Left cardiac atrium (tissue), 4 donors: ENCODE measurements at places on chromosomes 5 and 9. TPM values are rescaled to one million over a fixed set of nuclear protein-coding genes. Genes with fewer than 3 reads are reported as not detected.

Gene ARRDC3
- 23.7 TPM for total RNA-seq

Gene HAND1
- total RNA-seq, result 4.7 TPM

Gene PCDH12
- total RNA-seq, result 10.0 TPM

Gene LRRTM2
- total RNA-seq, result 0.12 TPM

Gene FRRS1L
- 4.4 TPM for total RNA-seq

Gene PRR7
- total RNA-seq, result 0.59 TPM

Gene MAST4
- total RNA-seq, result 64.8 TPM

GRCh38 chr5:102628441-102629175 lies 126.5 kb upstream of the PAM start:
- peak; percentile 20 for DNase-seq

GRCh38 chr5:170722316-170722715 lies 61.2 kb upstream of the GABRP start:
- no peak for DNase-seq

DNA sequence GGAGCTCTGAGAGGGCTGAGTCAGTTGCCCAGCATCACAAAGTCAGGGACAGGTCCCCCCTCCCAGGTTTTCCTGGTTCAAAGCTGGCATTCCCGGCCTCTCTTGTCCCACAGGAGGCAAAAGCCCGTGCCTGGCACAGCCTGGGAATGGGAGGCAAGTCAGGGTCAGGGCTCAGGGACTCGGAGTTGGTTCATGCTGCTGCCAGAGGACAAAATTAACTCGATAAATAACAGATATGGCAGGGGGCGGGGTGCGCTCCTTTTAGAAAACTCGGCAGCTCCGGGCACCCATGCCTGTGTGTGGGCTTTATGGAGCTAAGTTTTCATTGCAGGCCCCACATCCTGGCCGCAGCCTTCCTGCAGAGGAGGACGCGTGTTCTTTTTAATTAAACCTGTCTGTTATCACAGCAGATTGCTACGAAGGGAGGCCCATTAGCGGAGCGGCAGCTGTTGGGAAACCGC lies 62.8 kb upstream of the LMX1B start:
- no peak for DNase-seq

DNA sequence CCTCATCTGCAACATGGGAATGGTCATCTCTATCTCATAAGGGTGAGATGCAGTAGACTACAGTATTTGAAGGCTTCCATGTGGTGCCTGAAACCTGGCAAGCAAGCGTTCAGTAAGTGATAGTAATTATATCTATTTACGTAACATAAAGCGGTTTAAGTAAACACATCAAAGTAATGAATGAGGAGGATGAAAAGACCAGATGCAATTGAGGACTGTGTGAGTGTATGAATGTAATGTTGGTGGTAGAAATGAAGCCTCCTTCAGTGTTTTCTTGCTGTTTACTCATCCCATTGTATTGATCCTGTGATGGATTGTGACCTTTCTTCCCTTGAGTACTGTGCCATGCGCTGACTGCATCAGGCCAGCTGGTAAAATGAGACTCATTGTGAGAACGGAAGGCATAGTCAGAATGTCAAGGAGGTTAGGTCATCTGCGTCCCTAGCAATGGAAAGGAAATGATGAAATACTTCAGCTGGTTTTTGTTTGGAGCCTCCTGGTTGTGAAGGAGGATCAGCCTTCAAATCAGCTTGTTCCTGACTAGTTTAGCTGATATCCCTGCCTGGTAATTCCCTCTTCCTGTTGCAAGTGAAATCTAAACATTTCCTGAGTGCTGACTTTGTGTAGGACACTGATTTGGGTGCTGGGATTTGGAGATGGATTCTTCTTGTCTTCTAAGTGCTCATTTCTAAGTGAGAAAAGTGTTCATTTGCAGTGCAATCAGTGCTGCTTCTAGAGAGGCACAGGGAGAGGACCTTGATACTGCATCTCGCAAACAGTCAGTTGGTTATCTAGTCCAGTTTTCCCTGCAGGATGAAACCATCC lies 35.6 kb downstream of the TNFSF8 start:
- DNase-seq, result peak; percentile 43

DNA sequence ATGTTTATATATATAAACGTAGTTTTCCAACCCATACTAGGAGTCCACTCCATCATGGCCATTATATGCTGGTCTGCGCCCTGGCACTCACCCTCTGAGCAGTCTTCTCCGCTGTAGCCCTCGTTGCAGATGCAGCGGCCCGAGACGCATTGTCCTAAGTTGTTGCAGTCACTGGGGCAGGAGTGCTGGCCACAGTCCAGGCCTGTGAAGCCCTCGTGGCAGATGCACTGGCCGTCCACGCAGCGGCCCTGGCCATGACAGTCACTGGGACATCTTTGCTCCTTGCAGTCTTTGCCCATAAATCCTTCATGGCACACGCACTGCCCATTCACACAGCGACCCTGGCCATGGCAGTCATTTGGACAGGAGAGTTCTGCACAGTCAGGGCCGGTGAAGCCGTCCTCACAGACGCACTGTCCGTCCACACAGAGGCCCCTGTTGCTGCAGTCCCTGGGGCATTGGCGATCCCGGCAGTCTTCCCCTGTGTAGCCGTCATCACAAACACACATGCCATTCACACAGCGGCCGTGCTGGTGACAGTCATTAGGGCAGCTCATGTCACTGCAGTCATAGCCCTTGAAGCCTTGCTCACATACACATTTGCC lies 32.1 kb downstream of the TNC start:
- no peak for DNase-seq

GRCh38 chr9:95506678-95507463 lies 9.9 kb downstream of the PTCH1 start:
- DNase-seq, result peak; percentile 50

DNA sequence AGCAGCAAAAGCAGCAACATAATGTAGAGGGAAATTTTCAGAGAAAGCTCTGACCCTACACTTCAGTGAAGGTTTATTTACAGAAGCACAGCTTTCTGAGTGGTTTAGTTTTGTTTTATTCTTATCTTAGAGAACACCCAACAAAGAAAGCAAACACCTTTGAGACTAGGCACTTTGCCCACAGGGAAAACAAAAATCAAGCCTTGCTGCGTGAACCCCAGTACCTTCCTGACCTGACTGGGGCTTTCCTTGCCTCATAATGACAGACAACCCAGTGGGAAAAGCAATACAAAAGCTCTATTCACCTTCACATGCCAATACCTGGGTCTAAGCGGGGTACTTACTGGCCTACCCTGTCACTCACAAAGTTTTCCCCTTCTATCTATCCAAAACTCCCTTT lies 189.8 kb downstream of the HINT1 start:
- DNase-seq, result no peak

DNA sequence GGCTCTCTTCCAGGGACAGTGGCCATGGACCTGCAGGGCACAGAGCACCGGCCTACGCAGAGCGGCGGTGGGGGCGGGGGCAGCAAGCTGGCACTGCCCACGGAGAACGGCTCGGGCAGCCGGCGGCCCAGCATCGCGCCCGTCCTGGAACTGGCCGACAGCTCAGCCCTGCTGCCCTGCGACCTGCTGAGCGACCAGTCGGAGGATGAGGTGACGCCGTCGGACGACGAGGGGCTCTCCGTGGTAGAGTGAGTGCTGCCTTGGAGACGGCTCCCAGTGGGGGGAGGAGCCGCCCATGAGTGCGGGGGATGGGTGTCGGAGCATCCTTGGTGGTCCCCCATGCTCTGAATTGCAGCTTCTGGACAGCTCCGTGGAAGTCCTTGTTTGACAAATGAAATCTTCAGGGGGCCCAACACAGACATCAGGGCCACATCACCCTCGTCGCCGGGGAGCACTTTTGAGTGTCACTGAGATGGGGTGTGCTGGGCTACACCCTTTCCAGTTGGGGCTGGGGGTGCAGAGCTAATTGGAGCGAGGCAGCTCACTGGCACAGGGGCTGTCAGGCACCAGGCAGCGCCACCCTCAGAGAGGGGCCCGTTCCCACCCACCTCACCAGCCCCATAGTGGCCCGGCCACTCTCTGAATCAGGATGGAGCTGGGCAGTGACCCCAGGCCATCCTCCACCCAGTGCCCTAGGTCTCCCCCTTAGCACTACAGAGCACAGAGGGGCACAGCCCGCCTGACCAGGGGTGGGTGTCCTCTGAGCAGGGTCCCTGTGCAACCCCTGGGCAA lies 70.9 kb downstream of the KCNT1 start:
- DNase-seq, result no peak

DNA sequence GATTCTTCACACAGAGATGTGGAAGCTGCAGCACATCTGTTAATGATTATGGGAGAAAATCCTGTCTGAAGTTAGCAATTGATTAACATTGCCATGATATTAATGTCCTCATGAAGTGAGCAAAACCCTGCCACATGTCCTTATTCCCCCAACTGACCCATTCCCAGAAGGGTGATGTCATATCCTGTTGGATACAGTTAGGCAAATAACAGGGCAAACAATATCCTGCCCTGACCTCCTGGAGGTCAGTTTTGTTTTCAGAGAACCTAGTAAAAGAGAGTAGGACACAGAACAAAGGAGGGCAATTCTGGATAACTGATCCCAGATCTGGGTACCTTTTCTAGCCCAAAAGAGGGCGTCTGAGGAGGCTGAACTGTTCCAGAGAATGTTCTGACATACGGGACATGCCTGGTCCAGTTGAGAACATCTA lies 11.0 kb downstream of the ABLIM3 start:
- no peak for DNase-seq

DNA sequence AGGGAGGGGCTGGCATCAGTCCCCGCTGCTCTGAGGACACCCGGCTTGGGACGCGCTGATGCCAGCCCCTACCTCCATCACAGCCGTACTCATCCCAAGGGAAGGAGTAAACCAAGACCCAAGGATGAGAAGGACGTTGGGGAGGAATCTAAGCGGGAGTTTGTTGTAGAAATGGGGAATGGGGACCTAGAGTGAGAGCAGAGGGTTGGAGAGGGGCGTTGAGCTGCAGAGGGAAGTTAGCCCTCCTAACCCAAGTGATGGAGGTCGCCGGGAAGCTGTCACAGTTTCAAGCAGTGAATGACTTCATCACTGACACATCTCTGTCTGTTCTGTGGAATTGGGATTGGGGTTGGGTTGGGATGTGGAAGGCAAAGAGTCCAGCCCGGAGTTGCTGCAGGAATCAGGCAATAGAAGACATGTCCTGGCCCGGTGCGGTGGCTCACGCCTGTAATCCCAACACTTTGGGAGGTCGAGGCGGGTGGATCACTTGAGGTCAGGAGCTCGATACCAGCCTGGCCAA lies 759 bp upstream of the SUSD1 start:
- DNase-seq, result no peak

DNA sequence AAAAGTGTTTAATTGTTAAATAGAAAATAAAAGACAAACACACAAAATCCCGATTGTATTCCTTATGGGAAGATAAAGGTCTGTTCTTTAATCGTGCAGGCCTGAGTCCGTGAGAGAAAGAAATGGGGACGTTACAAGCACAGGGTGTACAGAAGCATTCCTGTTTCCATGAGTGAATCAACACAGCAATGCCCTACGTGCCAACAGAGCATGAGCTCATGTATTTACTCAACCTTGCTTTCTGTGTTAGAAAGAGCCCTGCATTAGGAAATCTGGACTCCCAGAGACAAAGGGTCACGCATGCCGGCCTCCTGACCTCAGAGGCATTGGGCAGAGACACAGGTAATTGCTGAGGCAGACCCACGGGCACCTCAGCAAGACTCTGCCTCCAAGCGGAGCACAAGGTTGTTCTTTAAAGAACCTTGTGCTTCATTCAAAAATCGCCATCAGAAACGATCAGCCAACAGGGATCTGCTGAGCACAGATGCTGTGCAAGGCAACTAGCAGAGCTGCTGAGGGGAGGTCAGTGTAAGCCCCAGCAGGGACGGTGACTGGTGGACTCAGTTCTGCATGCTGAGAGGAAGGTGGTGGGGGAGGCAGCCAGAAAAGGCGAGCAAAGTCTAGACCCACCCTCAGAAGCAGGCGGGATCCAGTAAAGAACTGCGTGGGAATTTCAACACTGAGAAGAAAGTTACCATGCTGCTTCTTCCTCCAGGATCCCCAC lies 101.0 kb downstream of the TLE1 start:
- peak; percentile 49 for DNase-seq

- DNase-seq, result no peak
These were observed 58.1 kb downstream of the ANKRD55 start for GRCh38 chr5:56175021-56175420.

DNA sequence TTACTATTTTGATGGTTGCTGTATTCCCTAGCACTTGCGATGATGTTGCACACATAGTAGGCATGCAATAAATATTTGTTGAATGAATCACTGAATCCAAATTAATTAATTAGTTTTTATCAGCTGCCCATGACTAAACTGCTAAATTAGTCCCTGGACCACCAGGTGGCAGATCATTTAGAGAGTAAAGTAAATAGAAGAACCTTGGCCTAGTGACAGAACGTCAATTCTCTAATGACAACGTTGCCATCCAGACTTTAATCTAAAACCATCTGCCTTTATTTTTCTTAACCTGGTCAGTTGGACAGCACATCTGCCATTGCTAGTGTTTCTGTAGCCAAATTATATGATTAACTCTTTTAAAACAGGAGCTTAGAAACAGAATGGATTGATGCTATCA lies 457.5 kb downstream of the KIF4B start:
- DNase-seq, result no peak

GRCh38 chr5:36161361-36161760 lies 9.4 kb downstream of the SKP2 start:
- no peak for DNase-seq

DNA sequence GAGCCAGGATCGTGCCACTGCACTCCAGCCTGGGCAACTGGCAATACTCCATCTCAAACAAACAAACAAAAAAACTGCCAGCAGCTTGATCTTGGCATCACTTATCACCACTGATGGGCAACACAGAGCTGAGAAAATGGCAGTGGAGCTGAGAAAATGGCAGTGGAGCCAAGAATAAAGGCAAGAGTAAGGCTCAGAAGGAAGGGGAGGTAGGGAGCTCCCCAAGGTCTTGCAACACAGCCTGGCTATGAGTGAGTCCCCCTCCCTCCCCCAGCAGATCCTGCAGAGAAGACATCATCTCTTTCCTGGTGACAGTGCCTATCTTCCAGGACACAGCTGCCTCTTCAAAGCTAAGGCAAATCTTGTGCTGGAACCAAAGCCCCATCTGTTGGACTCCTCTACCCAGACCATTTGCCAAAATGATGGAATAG lies 70.3 kb downstream of the UGCG start:
- no peak for DNase-seq

GRCh38 chr5:174503461-174504265 lies 220.7 kb upstream of the MSX2 start:
- no peak for DNase-seq

- no peak for DNase-seq
These were observed 17.7 kb downstream of the CMBL start for GRCh38 chr5:10289991-10290390.

DNA sequence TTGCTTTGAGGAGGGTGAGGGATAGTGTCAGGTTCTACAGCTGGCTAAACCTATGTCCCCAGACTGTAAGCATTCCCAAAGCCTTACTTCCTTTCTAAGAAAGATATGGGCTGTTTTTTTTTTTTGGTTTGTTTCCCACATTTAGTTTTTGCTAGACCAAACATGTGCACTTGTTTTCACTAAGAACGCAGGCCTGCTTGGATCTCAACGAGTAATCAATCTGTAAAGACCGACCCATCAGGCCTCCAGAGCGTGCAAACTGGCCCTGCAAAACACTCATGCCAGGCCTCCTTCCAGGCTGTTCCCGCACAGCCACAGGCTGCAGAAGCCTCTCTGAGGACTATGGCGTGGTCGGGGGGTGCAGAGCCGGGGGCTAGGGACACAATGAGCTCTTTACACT lies 304.8 kb upstream of the PANK3 start:
- no peak for DNase-seq
